Astrocyte of the spinal cord (primary cell): ENCODE measurements at places on chromosomes 5 and 9.

GRCh38 chr5:26622947-26623346, 415.4 kb downstream of the CDH9 start:
- DNase-seq, result no peak

- DNase-seq, result no peak
These were observed 85.8 kb downstream of the PHAX start for GRCh38 chr5:126686451-126687126.

DNA sequence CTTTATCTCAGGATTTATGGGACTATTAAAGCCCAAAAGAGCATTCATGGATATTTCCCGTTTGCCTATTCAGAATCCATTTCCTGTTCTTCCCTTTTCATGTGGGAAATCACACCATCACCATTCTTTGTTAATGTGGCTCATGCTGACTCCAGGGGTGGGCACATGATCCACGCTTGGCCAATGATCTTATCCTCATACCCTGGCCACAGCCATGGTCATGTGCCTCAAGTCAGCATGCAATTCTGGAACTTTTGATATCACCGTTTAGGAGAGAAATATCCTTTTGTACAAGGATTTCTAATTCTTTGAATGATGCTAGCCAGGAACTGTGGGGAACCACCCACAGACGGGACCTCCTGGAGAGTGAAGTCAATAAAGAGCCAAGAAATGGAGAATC, 272.2 kb downstream of the PRELID2 start:
- DNase-seq, result peak; percentile 81

DNA sequence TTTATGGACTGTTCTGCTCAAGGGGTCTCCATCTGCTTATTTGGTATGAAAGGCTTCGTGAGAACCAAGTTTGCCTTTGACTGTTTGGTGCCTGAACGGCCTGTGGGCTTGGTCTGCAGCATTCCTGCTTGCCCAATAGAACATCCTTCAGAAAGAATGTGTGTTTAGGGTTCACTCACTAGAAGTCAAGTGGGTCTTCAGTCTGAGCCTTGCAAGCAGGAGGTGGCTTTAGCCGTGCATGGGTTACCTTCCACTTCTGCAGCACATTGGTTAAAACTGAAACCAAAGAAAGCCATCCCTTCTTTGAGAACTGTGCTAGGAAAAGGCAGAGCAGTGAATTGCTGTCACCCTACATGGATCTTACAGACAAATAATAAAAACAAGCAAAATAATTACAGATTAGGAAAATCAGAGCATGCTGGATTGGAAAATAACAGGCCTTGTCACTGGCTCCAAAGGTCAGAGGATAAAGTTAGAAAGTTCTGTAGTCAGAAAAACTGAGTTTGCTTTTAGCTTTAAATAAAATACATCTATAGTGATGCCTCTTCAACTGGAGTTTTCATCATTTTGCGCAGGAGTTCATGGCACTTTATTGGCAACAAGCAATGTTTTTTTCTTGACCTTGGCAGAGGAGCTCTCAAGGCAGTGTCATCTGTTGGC, 16.6 kb downstream of the WWC1 start:
- DNase-seq, result no peak

GRCh38 chr5:111234125-111234524, 9.9 kb downstream of the CAMK4 start:
- no peak for DNase-seq

DNA sequence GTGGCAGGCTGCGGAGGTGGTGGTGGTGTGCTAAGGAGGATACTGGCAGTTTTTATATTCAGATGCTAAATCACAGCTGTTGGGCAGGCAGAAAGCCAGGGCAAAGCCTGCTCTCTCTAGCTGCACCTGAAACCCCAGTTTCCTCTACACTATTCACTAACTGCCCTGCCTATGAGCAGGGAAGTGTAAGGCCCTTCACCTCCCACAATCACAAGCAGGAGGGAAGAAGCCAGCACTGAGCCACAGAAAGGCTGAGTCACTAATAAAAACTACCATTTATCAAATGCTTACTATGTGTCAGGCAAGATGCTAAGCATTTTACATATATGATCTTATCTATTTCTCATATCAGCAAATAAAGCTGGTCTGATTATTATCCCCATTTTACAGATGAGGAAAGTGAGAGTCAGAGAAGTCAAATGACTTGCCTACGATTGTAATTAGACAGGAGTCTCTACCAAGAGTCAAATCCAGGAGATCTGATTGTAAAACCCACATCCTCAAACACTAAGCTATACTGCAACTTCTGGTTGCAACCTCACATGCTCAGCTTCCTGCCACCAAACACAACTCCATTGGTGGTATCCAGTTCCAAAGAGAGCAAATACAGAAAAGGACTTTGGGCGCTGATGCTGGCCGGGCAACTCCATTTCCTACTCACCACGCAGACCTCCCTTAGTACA, 17.7 kb upstream of the IL6ST start:
- DNase-seq, result peak; percentile 57

DNA sequence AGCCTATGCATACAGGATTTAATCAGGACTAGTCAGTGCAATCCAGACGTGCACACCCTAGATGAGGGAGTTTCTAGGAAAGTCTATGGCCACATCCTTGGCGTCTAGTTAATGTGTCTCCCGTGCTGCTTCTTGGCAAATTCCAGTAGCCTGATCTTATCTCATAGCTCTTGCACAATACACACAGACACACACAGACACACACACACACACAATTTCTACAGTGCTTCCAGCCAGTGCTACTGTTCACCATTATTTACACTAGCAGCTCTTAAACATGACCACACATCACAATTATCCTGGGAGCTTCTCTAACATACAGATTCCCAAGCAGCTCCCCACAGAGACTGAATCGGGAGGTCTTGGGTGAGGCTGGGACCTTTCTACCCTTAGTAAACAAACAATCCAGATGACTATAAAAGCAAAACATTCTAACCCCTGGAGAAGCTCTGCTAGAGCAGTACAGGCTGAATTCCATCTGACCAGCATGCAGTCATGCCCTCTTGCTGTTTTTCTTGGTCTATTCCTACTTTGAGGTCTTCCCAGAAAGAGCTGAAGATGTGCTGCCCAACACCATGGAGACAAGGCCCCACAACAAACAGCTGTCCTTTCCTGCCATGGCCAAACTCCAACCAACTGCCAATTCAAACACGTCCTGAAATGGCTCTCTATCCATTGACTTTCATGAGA, 236.6 kb downstream of the DEPDC1B start:
- peak; percentile 90 for DNase-seq
